Iris pigment epithelial cell (primary cell): ENCODE measurements at places on chromosomes 16 and 17.

- DNase-seq, result no peak
Measured at GRCh38 chr16:53737552-53737951, 33.6 kb downstream of the FTO start.

- DNase-seq, result no peak
Measured at GRCh38 chr16:30027588-30028437, 3.3 kb downstream of the TLCD3B start.

GRCh38 chr17:79857095-79857494 lies 17.9 kb upstream of the CBX4 start:
- DNase-seq, result no peak

GRCh38 chr17:78263063-78263735 lies 31.8 kb downstream of the TMEM235 start:
- DNase-seq, result no peak

- no peak for DNase-seq
Measured at GRCh38 chr17:16820979-16821543, 131.0 kb downstream of the CCDC144A start.

- no peak for DNase-seq
Measured at GRCh38 chr16:89100601-89101302, 7.1 kb downstream of the ACSF3 start.

DNA sequence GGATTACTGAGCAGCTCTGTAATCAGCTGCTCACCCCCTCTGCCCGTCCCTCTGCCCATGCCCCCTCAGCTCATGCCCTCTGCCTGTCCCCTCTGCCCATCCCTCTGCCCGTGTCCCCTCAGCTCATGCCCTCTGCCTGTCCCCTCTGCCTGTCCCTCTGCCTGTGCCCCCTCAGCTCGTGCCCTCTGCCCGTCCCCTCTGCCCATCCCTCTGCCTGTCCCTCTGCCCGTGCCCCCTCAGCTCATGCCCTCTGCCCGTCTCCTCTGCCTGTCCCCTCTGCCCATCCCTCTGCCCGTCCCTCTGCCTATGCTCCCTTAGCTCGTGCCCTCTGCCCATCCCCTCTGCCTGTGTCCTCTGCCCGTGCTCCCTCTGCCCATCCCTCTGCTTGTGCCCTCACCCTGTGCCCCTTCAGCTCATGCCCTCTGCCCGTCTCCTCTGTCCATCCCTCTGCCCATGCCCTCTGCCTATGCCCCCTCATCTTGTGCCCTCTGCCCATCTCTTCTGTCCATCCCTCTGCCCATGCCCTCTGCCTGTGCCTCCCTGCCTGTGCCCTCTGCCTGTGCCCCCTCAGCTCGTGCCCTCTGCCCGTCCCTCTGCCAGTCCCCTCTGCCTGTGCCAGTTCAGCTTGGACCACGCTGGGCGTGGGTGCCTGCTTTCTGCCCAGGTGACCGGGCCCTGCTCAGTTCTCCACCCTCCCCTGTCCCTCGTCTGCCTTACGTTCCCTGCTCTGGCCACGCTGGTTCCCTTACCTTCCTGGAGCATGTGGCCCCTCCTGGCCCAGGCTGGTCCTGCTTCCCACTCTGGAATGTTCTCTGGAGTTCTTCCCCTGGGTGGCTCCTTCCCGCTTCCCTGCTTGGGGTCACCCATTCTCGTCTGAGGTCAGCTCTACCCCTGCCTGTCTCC lies 97.6 kb downstream of the NPIPB11 start:
- no peak for DNase-seq

DNA sequence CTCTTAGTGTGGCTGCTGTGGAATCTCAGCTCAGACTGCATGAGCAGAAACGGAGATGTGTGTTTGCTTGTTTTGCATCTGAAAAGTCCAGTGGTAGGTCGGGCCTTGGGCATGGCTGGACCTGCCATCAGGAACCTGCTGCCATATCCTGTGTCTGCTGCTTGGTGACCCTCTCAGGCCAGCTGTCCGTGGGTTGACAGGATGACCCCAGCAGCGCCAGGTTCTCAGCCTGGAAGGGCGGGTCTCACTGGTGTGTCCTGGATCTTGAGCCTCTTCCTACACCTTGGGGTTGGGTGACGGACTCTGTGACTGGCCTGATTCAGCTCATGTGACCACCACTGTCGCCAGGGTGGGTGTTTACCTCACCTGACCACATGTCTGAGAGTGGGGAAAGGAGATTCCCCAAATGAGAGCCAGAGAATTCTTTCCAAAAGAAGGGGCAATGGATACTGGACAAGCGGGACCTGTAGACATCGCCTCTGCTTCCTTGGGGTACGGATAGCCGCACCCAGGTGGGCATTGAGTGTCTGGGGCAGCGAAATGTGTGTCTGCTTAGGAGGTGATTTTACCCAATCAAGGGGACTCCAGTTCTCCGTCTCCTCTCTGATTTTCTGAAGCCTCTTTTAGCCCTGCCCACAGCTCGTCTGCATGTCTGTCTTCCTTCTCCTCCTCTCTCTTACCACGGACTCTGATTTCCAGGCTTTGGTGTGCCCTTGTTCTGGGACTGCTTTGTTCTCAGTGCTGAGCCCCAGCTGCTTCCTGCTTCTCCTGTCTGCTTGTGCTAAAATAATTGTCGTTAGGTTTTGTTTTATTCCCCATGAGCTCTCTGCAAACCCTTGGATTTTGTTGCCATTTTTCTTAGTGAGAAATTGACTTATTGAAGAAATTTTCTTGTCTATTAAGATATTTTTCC lies 399.7 kb downstream of the CPPED1 start:
- no peak for DNase-seq

GRCh38 chr17:45283711-45284110 lies 21.8 kb upstream of the SPATA32 start:
- no peak for DNase-seq
